T1000 (cell line): ENCODE measurements at places on chromosomes 2 and 18.
A peak's percentile ranks its signal among the peaks of the same experiment; 100 is the strongest.

GRCh38 chr2:239326831-239327535 lies 73.8 kb downstream of the HDAC4 start:
- DNase-seq: no peak

GRCh38 chr2:170088776-170089175 lies 89.2 kb upstream of the MYO3B start:
- no peak for DNase-seq

GRCh38 chr2:226984750-226985582 lies 149.1 kb downstream of the RHBDD1 start:
- peak; percentile 47 for DNase-seq

DNA sequence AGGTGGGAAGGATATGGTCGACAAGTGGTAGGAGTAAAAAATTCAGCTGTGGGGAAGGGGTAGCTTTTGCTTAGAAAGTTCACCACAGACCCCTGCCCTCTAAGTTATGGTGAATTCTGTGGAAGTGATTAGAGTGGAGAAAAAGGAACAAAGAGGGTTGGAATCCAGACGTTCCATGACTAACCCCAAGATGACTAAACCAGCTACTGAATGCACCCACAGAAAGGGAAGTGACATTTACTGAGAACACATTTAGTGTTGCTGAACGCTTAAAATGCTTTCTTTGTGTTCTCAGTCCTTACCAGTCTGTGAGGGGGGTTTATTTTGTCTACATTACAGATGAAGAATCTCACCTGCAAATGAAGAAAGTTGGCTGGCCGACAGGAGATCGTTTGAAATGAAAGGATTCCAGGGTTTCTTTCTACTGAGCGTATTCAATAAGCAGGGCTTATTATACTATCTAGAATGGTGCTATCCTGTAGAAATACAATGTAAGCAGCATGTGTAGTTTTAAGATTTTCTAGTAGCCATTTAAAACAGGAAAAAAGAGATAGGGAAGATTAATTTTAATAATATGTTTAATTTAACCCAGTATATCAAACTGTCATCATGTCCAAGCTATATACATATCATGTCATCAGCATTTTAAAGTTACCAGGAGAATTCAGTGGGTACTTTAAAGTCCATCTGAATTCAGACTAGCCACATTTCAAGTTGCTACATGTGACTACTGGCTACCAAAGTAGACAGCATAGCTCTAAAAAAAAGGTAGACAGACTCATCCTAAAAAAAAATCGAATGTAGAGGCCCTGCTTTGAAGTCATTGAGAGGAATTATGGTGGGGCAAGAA lies 60.1 kb downstream of the LIMS1 start:
- DNase-seq: no peak

- no peak for DNase-seq
Measured at GRCh38 chr2:197360744-197361156, 50.2 kb upstream of the ANKRD44 start.

GRCh38 chr2:219626540-219626939 lies 890 bp upstream of the SLC4A3 start:
- DNase-seq: no peak

DNA sequence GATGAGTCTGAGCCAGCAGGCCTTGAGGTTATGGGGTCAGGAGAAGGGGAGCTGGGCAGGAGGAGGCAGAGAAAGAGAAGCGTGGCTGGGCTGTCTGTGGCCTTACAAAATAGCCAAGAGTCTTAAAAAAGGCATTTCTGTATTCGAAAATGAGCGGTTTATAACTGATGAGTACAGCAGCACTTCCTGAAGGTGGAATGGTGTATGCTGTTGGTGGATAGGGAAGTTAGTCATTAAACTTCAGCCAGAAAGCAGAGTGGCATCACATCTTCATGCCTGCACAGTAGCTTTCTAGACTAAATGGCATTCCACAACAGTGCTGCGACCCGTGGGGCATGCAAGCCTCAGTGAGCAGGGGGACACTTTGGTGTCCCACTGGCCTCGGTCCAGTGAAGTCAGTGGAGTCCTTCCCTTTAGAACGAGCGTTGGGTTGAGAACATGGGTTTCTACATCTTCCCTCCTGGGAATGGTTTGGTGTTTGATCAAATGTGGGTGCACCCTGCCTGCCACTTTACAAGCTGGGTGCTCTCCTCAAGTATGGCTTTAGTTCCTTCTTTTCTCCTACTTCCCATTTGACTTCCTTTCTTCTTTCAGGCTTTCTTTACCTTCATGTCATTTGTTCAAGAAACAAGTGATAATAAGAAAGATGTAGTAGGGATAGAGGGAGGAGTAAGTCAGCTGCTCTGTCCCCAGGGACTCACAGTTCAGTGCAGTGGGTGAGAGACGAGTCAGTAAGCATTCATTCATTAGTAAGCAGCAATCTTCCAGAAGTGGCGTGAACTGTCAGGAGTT lies 96.3 kb downstream of the ARMC9 start:
- no peak for DNase-seq

DNA sequence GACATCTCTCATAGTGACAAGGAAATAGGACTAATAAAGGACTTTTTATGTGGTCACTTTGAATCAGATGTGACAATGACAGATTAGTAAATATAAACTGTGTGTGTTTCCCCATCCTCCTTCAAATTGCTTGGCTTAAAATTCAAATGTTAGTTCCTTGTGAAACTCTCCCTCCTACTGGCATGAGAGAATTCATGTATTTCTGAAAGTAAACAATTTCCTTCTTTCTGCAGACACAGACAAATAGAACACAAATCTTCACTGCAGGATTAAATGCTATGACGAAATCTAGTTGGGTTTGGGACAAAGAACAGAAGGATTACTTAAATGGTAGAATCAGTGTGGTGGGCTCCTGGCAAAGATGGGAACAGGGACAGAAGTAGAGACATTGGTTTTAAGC lies 328.7 kb upstream of the FAM98A start:
- DNase-seq: no peak

- DNase-seq: no peak
Measured at GRCh38 chr2:3692375-3692774, 11.0 kb upstream of the DCDC2C start.

- no peak for DNase-seq
Measured at GRCh38 chr2:24228470-24228869, 53.6 kb downstream of the FAM228A start.

DNA sequence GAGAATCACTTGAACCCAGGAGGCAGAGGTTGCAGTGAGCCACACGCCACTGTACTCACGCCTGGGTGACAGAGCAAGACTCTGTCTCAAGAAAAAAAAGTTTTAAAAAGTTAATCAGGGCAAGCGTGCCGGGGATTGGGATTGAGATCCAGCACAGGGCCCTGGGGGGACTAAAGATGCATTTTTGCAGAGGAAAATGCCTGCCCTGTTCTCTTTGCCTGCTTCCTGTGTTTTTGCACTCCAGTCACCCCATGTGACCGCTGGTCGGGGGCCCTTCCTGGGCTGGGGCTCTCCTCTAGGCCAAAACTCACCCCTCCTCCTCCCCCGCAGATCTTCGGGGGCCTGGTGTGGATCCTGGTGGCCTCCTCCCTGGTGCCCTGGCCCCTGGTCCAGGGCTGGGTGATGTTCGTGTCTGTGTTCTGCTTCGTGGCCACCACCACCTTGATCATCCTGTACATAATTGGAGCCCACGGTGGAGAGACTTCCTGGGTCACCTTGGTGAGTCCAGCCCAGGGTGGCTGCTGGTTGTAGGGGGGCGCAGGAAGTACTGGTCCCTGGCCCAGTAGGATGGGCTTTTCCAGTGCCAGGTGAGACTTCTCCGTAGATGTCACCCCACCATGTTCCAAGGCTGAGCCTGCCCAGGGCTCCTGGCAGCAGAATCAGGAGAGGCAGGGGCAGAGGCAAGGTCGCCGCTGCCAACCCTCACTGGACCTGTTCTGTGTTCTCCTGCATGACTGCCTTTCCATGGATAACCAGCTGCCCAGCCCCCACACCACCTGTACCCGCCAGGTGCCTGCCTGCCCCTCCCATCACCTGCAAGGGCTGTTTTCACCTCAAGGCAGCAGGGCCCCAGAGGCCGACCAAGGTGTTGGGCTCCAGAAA lies 22.4 kb downstream of the MAL start:
- DNase-seq: no peak

GRCh38 chr2:171407030-171407675 lies 26.6 kb downstream of the METTL8 start:
- DNase-seq: no peak

DNA sequence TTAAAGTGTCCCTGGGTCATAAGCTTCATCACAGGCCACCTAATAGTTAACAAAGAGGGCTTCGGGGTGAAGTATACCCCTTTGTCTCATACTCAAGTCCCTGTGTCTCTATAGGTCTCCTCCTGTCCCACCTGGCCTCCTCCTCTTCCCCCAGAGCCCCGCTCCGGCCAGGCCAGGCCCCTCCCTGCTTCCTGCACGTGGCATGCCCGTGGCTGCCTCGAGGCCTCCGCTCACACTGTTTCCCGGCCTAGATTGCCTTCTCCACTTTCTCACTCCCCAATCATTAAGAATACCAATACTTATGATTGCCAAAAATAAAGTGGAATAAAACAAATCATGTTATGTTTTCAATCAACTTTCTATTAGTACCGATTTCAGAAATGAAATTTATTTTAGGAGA lies 18.8 kb downstream of the SMYD1 start:
- DNase-seq: no peak

DNA sequence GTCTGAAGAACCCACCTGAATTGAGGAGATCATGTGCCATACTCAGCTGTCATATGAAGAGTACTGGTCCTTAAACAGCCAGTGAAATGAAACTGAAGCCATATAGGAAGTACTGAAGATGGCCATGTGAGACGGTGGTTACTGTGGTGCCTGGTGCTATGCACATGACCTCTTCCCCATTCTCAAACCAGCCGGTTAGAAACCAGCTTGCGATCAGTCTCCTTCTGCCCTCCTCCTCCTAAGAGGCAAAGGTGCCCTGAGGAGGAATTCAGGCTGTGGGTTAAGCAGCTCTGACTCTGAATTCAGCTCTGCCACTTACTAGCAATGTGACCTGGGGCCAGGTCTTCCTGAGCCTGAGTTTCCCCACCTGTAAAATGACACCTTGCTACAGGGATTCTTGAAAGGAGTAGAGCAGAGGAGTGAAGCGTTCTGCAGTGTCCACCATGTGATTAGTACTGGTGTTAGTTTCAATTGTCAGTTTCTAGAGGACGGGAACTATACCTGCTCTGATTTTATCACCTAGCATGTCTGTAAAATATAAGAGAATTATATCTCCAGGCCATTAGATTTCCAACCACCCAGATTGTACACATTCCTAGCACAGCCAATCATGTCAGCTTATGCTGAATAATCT lies 5.1 kb downstream of the FECH start:
- no peak for DNase-seq

DNA sequence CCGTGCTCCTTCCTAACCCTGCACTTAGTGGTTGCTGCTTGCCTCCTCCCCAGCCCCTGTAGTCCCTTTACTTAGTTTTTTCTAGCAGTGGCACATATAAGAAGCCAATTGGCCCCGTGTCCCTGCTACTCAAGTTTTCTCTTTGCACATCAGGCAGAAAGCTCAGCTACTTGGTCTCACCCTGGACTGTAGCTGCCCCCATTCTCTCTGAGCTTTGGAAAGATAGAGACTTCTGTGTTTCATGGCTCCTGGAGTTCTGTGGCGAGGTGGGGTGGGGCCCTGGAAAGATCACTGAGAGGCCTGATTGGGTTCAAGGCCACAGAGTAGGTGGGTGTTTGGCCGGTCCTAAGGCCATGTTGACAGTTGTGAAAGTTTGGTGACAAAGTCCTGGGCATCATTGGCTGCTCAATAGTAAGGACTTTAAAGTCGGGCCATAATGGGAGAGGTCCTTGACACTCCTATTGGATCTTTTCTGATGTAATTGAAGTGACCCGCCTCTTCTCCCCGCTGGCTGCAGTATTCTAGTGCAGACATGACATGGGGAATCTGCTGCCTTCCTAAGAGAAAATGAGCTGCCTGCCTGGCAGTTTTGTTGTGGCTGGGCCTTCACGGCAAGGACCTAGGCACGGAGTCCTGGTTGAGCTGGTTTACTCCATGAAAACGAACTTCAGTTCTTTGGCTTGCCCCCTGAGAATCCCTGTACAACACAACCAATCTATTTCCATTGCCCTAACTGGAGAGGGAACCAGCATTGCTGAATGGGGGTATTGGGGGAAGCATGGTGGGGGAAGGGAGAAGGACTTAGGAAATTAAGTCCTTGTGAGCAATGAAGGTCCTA lies 26.2 kb upstream of the CYP27A1 start:
- DNase-seq: no peak

GRCh38 chr18:7482342-7482741 lies 84.8 kb upstream of the PTPRM start:
- DNase-seq: no peak

- peak; percentile 24 for DNase-seq
Measured at GRCh38 chr2:15177103-15177502, 384.0 kb downstream of the NBAS start.

- DNase-seq: no peak
Measured at GRCh38 chr2:209696836-209697711, 74.6 kb upstream of the UNC80 start.

GRCh38 chr2:108910011-108910431 lies 79.0 kb downstream of the EDAR start:
- no peak for DNase-seq

DNA sequence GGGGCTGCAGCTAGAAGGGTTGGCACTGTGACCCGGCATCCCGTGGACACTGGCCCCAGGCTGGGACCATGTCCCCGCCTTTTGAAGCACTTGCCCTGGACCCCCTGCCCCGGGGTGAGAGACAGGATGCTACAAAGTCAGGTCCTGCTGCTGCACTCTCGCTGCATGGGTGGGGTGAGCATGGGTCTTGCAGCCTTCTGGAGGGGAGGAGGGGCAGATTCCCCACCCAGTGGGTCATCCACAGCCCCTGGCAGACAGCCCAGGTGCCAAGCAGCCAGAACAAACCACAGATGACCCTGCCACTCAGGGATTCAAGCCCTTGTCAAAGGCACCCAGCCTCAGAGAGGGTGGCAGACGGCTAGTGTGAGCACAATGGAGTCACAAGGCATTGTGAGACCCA lies 5.7 kb upstream of the NMUR1 start:
- DNase-seq: no peak

DNA sequence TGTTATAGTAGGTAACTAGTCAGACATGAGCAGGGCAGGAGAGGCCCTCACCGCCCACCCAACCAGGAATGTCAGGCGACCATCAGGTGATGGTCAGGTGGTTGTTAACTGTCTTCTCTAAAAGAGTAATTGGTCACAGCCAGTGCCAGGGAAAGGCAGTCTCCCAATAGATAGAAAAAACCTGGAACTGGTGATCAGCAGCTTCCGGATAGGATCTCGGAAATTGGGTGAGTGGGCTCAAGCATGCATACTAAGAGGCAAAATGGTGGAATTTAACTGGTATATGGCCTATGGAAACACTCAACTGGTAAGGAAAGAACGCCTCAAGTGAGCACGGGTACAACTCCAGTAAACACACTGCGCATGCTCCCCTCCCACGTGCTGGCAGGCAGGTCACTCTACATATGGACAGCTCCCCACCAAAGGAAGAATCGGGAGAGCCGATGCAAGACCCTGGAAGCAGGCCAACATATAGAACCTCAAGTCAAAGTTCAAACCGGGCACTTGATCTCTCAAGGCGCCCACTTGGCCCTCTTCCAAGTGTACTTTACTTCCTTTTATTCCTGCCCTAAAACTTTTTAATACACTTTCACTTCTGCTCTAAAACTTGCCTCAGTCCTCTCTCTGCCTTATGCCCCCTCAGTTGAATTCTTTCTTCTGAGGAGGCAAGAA lies 43.5 kb upstream of the TMEM131 start:
- no peak for DNase-seq

GRCh38 chr2:86233436-86233835 lies 34.2 kb downstream of the MRPL35 start:
- DNase-seq: no peak

GRCh38 chr18:9814431-9814830 lies 71.3 kb upstream of the TXNDC2 start:
- no peak for DNase-seq
